ENCODE measurements at places on chromosomes 2 and 18.

- no peak for DNase-seq
Observed at GRCh38 chr2:38146907-38147307, 71.0 kb upstream of the CYP1B1 start.

DNA sequence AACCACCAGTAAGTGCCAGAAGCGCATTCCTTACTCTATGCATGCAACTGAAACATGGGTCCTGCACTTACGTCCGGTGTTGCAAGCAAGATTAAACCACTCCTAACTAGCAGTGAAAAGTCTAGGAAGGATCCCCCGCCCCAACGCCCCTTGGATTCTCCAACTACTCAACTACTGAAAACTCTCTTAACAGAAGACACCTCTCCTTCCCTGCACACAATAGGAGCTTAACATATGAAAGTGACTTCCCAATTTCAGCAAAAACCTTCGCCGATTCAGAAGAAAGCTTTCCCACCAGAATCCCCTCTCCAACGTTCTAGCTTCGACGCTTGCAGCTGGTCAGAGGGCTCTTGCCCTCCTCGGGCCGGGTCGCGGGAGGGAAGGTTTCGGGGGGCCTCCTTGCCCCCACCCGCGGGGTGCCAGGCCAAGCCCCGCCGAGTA is 578 bp downstream of the IWS1 start:
- DNase-seq, result no peak

DNA sequence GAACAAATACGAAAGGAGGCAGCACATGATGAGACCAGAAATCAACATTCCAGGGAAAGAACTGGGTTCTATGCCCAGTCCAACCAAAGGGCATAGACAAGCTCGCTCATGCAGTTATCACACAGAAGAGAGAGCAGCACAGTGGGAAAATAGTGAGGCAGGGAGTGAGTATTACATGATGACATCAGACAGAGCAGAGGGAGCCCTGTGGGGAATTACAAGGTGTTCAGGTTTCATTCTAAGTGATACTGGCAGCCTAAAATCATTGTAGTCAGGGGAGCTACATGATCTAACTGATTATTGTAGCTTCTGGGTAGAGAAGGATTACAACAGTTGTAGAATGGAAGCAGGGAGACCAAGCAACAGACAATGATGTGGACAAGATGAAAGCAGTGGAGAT is 658.5 kb downstream of the ARHGAP15 start:
- DNase-seq, result no peak

GRCh38 chr2:65856928-65857327 is 424.5 kb upstream of the SPRED2 start:
- DNase-seq, result no peak

- no peak for DNase-seq
Observed at GRCh38 chr2:228841877-228842276, 429.2 kb downstream of the PID1 start.

GRCh38 chr18:26480897-26481795 is 67.2 kb downstream of the KCTD1 start:
- no peak for DNase-seq

DNA sequence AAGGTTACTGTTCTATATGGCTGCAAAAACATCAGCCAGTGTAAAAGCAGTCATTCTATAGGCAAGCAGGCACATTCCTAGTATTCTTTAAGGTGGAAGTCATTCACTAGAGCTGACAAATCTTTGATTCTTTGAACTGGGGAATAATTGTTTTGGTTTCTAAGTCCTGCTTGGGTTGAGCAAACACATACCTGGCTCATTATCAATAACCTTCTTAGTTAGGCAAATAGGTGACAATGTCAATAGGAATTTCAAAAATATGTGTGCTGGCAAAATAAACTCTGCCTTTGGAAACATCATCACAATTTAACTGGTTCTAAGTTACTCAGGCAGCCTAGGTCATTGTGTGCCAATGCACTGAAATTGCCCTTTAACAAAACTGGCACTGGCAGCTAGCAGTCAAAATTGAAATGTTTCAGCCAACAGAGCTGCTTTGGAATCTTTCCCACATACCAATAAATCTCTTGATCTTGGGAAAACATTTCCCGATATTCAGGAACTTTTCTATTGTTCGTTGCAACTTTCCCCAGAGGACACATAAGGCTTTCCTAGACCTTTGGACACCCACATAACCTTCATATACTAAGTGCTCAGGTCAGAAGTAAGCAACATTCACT is 402.0 kb upstream of the MMADHC start:
- DNase-seq, result no peak

DNA sequence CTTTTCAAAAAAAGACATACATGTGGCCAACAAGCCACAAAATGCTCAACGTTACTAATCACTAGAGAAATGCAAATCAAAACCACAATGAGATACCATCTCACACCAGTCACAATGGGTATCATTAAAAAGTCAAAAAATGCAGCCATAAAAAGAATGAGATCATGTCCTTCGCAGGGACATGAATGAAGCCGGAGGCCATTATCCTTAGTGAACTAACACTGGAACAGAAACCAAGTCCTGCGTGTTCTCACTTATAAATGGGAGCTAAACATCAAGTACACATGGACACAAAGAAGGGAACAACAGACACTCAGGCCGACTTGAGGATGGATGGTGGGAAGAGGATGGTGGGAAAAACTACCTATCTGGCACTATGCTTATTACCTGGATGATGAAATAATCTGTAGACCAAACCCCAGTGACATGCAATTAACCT is 17.8 kb upstream of the ATL2 start:
- DNase-seq, result no peak

DNA sequence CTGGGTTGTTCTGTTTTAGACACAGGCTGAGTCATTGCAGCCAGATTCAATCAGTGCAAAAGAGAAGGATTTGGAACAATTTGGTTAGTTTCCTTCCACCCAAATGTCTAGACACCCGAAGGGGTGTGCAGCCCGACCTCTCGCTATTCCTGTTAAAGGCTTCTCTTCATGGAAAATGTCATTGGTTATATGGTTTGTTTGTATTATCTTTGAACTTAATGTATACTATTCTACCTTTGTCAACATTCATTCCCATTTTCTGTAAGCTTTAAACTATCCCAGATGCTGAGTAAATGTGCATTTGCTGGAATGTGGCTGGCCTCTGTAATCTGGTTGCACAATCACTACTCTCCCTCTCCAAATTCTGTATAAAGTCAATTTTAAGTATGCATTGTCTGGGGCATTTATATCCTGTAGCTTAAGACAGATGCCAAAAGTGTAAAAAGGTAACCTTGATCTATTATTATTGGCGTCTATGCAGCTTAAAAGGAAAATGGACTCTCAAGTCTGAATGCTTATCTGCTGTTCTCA is 80.4 kb upstream of the RND3 start:
- DNase-seq, result no peak

DNA sequence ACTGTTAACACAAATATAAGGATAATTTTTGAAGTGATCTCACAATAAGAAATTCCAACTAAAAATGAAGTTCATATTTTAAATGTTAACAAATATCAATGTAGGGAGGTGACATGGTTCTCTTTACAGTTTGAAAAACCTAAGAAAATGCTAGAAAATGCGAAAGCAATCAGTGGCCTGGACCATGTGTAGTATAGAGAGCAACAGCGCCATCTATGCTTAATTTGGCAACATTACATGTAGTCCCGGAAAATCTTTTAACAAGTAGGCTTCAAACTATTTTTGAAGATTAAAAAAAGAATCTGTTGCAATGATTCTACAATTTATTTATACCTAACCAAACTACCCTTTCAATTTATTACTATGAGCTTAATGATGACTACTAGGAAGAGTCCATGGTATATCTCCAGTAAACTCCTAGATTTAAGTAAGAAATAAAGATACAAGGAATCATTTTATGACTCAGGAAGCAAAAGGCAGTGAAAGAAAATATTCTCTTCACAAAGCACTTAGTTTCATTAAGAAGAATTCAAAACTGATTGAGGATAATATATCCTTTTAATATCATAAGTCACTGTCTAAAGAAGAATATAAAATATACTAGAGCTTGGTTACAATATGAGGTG is 33.3 kb downstream of the NDUFA10 start:
- no peak for DNase-seq

GRCh38 chr18:31104444-31104843 is 2.2 kb upstream of the DSC2 start:
- DNase-seq, result no peak

- DNase-seq, result no peak
Observed at GRCh38 chr2:111071600-111072171, 49.0 kb upstream of the BCL2L11 start.

GRCh38 chr18:12048827-12049175 is 44.8 kb upstream of the ANKRD62 start:
- no peak for DNase-seq

DNA sequence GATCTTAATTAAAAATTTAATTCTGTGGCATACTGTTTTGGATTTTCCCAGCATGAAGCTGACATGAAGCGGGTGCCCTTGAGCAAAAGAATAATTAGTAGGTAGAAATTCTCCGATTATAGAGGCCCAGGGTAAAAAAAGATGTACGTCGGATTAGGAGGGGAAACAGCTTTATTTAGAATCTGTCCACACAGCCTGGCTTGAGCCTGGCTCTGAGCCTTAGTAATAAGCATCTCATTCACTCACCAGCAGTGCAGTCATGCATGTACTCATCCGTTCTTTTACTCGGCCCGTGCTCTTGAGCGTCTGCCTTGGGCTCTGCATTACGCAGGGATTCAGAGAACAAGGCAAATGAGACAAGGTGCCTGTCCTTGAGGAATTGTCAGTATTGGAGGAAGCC is 219.3 kb downstream of the AGAP1 start:
- no peak for DNase-seq

- DNase-seq, result no peak
Observed at GRCh38 chr2:27461118-27461517, 18.9 kb downstream of the KRTCAP3 start.

DNA sequence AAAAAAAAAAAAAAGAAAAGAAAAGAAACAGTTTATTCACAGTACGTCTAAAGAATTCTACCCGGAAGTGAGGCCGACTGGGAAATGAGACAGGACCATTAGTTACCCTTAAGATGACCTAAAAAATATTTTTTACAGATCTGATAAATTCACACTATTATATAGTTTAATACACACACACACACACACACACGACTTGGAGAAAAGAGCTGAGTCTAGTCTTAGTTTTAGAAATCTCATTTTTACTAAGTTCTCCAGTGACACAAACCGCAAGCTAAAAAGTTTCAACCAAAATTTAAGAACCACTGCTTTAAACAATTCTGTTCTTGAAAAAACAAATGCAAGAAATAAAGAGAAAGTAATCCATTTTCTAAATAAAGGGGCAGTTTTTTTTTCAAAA is 27.1 kb downstream of the ST3GAL5 start:
- no peak for DNase-seq

DNA sequence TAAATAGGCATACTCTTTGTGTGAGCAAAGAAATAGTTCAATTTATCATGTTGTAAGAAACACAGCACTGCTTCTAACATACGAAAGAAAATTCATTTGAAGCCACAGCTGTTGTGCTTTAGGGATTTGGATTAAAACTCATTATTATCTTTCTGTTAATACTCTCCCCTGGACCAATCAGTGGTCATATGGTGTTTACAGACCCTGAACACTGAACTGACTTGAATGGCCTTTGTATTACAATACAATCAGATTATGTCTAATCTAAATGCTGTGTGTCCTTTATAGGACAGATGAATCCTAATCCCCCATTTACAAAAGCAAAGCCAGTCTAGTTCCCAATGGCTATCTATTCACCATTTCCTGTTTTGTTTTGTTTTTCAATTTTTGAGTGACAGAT is 36.5 kb downstream of the ZNF385B start:
- no peak for DNase-seq

- DNase-seq, result no peak
Observed at GRCh38 chr2:3403587-3404334, 24.3 kb downstream of the TRAPPC12 start.

GRCh38 chr2:217220228-217221013 is 360.6 kb upstream of the TNP1 start:
- no peak for DNase-seq

DNA sequence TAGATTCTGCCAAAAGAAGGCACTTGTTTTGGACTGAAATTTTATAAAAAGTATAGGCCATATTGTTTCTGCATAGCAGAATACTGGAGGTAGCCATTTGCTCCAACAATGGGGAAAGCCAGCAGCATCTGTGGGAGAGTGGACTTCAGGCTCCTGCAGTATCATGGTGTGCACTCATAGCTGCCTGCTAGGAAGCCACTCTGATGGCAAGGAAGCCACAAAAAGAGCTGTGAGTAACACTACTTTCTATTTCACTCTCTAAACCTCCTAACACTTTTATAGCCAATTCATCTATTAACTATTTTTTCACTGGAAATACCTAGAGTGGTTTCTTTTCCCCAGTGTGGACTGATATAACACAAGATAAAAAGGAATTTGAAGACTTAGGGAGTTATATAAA is 144.4 kb upstream of the KCNJ3 start:
- no peak for DNase-seq

GRCh38 chr18:23405636-23406035 is 47.5 kb upstream of the RIOK3 start:
- no peak for DNase-seq

DNA sequence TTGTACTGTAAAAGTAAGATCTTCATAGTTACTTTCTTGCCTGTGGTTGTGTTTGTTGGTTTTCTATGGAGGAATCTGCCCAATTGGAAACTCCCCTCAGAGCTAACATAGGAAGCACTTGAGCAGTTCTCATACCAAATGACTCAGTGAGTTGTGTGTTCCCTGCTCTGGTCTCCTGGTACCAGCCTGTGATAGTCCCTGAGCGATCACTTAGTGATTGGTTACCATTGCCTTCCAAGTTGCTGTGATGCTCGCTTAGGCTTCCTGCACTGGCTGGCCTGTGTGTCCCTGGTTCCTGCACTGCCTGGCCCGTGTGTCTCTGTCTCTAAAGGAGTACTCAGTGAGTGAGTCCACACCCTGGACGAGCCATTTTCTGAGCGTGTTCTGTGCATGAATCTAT is 133.0 kb downstream of the MAP4K4 start:
- DNase-seq, result no peak

DNA sequence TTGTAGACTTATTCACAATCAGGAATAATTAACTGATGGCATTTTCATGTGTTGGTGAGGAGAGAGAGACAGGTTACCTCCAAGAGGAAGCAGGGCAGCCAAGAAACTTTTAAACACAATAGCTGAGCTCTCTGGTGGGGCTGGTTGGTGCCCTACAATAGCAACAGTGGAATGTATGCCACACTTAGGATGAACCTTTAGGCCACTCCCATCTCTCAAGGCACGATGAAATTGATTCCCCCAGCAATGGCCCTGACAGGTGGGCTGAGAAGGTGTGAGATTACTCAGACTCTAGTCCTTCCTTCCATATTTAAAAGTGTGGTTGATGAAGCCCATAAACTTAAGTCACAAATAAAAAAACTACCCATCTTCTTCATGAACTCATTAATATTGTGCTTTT is 219.4 kb upstream of the CYRIA start:
- no peak for DNase-seq

- DNase-seq, result no peak
Observed at GRCh38 chr2:77008853-77009252, 513.3 kb downstream of the LRRTM4 start.

DNA sequence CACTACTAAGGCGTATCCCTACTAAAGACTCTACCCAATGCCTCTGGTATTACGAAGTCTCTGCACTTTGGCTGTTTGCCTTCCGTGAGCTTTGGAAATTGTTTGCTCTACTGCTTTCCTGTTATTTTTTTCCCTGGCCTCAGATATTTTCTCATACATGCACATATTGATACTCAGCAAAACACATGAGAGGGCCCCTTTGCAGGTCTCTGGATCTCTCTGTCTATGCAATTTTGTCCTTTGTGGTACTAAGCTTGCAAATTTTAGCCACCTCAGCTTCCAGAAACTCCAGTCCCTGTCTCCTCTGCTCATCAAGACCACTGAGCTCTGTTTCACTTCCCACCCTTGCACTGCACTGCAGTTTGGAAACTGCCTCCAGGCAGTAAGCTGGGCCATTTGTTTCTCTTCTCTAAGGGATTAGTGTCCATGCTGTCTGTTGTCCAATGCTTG is 46.6 kb downstream of the TAF1B start:
- DNase-seq, result no peak
